Small intestine (tissue), 16 donors: ENCODE measurements at places on chromosomes 5 and 9. TPM values are rescaled to one million over a fixed set of nuclear protein-coding genes. Genes with fewer than 3 reads are reported as not detected.

DNA sequence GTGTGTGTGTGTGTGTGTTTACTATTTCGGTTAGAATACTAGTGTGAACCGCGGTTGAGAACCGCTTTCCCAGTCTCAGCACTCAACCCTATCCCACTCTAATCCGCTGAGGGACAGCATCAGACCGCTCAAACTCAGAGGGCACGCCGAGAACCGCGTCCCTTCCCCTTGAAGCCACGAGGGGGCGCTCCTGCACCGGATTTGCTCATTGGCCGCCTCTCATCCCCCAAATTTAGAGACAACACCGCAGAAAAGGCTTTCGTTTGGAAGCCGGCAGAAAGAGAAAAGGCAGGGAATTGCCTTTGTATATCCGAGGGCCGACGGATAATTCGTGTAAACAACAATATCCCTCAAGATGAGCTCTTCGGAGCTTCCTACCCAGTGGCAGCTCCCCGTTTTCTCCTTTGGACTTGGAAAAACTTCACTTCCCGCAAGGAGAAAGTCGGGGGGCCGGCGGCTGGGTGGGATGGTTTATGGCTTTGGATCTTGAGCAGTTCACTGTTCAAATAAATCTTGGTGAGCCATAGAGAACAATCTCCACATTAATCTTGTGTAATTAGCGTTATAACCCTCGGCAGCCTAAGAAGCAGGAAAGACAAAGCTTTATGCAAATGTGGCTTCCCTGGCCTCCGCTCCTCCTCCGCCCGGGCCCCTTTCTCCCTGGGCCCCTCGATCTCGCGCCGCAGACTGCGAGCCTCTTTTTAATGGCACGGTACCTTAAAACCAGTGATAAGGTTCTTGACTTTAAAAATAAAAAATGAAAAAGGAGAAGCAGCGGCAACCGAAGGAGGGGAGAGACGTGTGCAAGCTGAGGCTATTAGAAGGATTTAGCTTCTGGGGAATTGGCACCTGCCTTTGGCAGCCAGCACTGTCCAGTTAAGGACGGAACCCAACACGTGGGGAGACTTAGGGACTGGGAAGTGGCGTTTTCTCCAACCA is 296.8 kb downstream of the PARP8 start:
- peaks cover 10% of the 10 kb centered on the region for H3K4me1 ChIP-seq
- peak overlapping the region; percentile 36 for H3K4me3 ChIP-seq
- no peak overlapping the region for H3K27ac ChIP-seq
- H3K27me3 ChIP-seq: no peaks in the 10 kb centered on the region
- peak; percentile 68 for DNase-seq
- H3K36me3 ChIP-seq: no peaks in the 10 kb centered on the region

PDE8B gene
- polyA plus RNA-seq: 0.22 TPM

HAVCR1 gene
- polyA plus RNA-seq: 1.4 TPM

DNA sequence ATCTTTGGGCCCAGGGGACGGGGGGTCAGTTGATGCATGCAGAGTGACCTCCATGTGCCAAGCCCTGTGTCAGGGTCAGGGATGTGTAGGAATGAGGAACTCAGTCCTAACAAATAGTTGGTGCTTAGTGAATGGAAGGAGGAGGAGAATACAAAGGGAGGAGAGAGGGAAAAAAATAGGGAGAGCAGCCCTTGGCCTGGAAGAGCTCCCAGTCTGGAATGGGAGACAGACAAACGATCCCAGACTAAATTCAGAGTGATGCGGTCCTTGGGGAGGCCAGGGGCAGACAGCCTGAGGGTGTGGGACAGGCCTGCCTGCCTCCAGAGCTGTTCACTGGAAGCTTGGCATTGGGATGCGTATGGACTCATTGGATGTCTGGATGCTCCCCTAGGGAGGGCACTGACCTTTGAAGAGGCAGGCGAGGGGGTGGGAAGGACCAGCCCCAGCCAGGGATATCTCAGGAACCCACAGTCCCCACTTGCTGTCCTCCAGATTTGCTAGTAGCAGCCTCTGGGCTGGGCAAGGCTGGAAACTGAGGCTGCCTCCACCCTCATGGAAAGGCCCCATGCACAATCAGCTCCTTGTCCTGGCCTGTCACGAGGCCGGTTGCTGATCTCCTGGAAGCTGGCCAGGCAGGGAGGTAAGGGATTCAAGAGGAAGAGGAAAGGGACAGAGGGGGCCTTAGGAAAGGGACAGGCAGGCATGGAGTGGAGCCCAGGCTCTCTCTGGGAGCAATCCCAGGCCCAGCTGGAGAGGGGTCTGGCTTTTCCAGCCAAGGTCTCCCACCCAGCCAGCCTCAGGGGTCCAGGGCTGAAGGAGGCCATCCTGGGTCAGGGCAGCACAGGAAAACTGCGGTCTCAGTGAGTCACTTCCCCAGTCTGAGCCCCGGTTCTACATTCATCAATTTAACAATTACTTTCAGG is 69.0 kb upstream of the GGTA1 start:
- peaks cover 17% of the 10 kb centered on the region for H3K4me1 ChIP-seq
- H3K36me3 ChIP-seq: no peaks in the 10 kb centered on the region
- no peak overlapping the region for H3K4me3 ChIP-seq
- no peaks in the 10 kb centered on the region for H3K27me3 ChIP-seq

PCDHGB7 gene
- not detected for polyA plus RNA-seq

DNA sequence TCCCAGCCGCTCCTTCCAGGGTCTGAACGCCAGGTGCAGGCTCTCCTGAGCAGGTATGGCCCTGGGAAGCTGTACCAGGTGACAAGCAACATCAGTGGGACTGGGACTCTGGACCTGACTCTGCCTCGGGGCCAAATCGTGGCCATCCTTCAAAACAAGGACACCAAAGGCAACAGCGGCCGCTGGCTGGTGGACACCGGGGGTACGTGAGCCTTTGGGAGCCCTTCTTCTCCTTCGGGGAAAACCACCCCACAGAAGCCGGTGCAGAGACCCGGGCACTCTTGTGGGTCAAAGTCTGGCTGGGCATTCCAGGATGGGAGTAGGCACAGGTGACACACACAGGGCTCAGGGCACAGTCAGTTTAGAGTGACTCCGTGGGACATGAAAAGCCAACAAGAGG is 45.8 kb downstream of the ARHGEF37 start:
- no peak overlapping the region for H3K4me3 ChIP-seq
- no peak for DNase-seq
- H3K36me3 ChIP-seq: peaks cover 9% of the 10 kb centered on the region
- H3K27ac ChIP-seq: no peak overlapping the region
- no peaks in the 10 kb centered on the region for H3K27me3 ChIP-seq
- H3K4me1 ChIP-seq: no peaks in the 10 kb centered on the region

- H3K4me3 ChIP-seq: no peak overlapping the region
- no peak overlapping the region for H3K27ac ChIP-seq
- no peaks in the 10 kb centered on the region for H3K4me1 ChIP-seq
- H3K27me3 ChIP-seq: no peaks in the 10 kb centered on the region
- peaks cover 26% of the 10 kb centered on the region for H3K36me3 ChIP-seq
Observed at GRCh38 chr5:148436029-148436428, 52.3 kb downstream of the FBXO38 start.

DNA sequence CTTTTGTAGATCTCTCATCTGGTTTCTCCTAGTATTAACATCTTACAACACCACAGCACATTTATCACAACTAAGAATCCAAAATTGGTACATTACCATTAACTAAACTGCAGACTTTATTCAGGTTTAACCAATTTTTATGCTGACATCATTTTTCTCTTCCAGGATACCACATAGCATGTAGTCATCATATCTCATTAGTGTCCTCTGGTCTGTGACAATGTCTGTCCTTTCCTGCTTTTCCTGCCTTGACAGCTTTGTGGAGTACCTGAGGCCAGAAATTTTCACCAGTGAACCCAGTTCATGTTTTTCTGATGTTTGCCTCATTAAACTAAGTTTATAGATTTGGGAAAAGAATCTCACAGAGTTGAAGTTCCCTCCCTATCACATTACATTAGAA is 294.7 kb upstream of the TNC start:
- no peak for DNase-seq
- H3K36me3 ChIP-seq: no peaks in the 10 kb centered on the region
- H3K4me3 ChIP-seq: no peak overlapping the region
- H3K27me3 ChIP-seq: no peaks in the 10 kb centered on the region
- no peak overlapping the region for H3K27ac ChIP-seq

PHF24 gene
- polyA plus RNA-seq: 0.39 TPM

- no peaks in the 10 kb centered on the region for H3K4me1 ChIP-seq
- no peak overlapping the region for H3K27ac ChIP-seq
- no peak overlapping the region for H3K4me3 ChIP-seq
- H3K27me3 ChIP-seq: peaks cover 93% of the 10 kb centered on the region
Observed at GRCh38 chr5:173238312-173239232, 3.6 kb upstream of the NKX2-5 start.

TNFSF15 gene
- 0.79 TPM for polyA plus RNA-seq

DNA sequence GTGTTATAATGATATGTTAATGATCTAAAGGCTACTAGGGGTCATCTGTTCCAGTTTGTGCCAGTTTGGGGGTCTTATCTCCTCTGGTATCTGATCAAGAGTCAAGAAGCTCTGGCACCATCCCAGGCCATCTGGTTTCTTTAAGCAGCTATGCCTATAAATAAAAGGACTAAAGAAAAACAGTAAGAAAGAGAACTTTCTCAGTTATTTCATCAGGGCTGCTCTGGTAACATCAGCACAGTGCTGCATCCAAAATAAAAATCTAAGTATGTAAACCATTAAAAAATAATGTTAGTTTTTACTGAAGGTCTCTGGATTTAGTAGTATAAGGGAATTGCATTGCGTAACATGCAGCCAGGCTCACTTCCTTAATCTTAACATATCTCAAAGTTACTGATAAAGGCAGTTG is 185.0 kb downstream of the NR2F1-AS1 start:
- H3K27me3 ChIP-seq: no peaks in the 10 kb centered on the region
- no peak overlapping the region for H3K27ac ChIP-seq
- H3K36me3 ChIP-seq: no peaks in the 10 kb centered on the region
- no peak overlapping the region for H3K4me3 ChIP-seq

DNA sequence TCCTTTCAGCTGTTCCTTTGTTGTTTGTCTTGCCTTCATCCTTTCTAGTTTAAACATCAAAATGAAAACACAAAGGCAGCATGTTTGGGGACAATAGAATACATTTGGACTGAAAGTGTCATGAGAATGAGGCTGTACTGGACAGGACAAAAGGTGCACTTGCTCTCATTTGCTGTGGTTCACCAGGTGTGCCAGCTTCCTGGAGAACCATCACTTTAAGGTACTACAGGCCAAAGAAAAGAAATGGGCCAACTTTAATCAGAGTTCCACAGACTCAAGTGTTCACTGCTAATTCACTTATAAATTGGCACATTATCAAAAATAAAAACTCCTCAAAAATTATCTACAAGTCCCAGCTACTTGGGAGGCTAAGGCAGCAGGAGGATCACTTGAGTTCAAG is 53.8 kb downstream of the ABHD17B start:
- DNase-seq: no peak
- H3K4me3 ChIP-seq: no peak overlapping the region
- H3K27ac ChIP-seq: no peak overlapping the region
- no peaks in the 10 kb centered on the region for H3K4me1 ChIP-seq
- H3K36me3 ChIP-seq: peaks cover 2% of the 10 kb centered on the region
- no peaks in the 10 kb centered on the region for H3K27me3 ChIP-seq

DNA sequence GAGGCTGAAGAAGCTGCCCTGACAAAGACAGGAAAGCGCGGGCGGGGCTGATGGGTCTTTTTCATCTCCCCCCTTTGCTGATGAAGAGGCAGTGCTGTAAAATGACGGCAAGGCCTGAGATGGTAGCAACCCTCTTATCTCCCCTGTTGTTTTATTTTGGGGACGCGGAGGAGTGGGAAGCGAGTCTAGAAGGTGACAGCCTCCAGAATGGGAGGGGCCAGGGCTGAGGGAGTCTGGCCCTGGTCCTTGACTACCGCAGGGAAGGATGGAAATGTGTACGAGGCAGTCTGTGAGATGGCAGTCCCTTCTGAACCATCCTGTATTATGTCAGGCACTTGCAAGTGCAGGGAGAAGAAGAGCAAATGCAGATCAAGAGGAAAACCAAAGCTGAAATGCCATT is 46.1 kb upstream of the TCERG1 start:
- no peaks in the 10 kb centered on the region for H3K4me1 ChIP-seq
- no peak overlapping the region for H3K27ac ChIP-seq
- no peak overlapping the region for H3K4me3 ChIP-seq
- H3K36me3 ChIP-seq: no peaks in the 10 kb centered on the region
- peaks cover 23% of the 10 kb centered on the region for H3K27me3 ChIP-seq

- H3K4me1 ChIP-seq: no peaks in the 10 kb centered on the region
- no peak for DNase-seq
- no peak overlapping the region for H3K27ac ChIP-seq
- H3K36me3 ChIP-seq: no peaks in the 10 kb centered on the region
- no peak overlapping the region for H3K4me3 ChIP-seq
- no peaks in the 10 kb centered on the region for H3K27me3 ChIP-seq
Observed at GRCh38 chr5:176892663-176893062, 6.5 kb downstream of the HK3 start.

GZMA gene
- polyA plus RNA-seq: 4.3 TPM

- no peak overlapping the region for H3K4me3 ChIP-seq
- H3K27ac ChIP-seq: no peak overlapping the region
- H3K4me1 ChIP-seq: no peaks in the 10 kb centered on the region
Observed at GRCh38 chr9:127825319-127826051, 22.8 kb downstream of the FPGS start.

- peak overlapping the region; percentile 94 for H3K27ac ChIP-seq
- no peak overlapping the region for H3K4me3 ChIP-seq
- peaks cover 9% of the 10 kb centered on the region for H3K4me1 ChIP-seq
- peaks cover 12% of the 10 kb centered on the region for H3K36me3 ChIP-seq
Observed at GRCh38 chr5:150540615-150541396, 32.9 kb downstream of the NDST1 start.

DNA sequence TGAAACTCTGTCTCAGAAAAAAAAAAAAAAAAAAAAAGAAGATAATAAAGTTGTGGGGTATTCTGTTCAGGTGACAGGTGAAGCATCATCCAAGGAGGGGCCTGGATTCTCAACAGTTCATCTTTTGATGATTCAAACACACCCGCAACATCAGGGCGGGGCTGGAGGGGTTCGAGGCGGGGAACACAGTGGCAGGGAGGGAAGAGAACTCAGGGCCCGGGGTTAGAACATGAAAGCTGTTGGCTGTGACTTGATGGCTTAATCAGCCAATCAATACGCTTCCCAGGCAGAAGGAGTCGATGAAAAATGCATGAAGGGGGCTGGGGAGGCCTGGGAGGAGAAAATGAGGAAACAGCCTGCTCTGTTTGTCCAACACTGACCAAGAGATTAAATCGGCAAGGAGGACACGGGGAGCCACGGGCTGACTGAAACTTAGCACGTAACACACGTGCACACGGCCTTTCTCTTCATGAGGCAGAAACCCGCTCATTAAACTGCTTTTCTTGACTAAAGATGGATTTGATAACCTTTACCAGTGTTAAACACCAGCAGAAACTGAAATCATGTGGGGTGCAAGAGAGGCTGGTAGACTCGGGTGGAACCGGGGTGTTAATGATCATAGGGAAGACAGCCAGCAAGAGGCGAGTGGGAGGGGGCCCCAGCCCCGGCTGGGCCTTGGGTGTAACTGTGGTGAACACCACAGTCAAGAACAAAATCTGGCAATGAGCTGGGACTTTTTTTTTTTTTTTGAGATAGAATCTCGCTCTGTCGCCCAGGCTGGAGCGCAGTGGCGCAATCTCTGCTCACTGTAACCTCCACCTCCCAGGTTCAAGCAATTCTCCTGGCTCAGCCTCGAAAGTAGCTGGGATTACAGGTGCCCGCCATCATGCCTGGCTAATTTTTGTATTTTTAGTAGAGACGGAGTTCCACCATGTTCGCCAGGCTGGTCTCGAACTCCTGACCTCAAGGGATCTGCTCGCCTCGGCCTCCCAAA is 105.7 kb upstream of the RAPGEF1 start:
- DNase-seq: no peak
- no peak overlapping the region for H3K4me3 ChIP-seq
- no peaks in the 10 kb centered on the region for H3K36me3 ChIP-seq
- no peaks in the 10 kb centered on the region for H3K27me3 ChIP-seq
- H3K27ac ChIP-seq: no peak overlapping the region
